ENCODE measurements at places on chromosomes 5 and 9.

- DNase-seq, result no peak
Measured at GRCh38 chr9:99595796-99596195, 225.9 kb upstream of the NR4A3 start.

GRCh38 chr9:79221084-79221483 lies 350.7 kb upstream of the TLE4 start:
- DNase-seq, result no peak

- DNase-seq, result no peak
Measured at GRCh38 chr5:77776554-77777206, 541 bp upstream of the TBCA start.

- no peak for DNase-seq
Measured at GRCh38 chr9:128818839-128819715, 777 bp downstream of the ENDOG start.

DNA sequence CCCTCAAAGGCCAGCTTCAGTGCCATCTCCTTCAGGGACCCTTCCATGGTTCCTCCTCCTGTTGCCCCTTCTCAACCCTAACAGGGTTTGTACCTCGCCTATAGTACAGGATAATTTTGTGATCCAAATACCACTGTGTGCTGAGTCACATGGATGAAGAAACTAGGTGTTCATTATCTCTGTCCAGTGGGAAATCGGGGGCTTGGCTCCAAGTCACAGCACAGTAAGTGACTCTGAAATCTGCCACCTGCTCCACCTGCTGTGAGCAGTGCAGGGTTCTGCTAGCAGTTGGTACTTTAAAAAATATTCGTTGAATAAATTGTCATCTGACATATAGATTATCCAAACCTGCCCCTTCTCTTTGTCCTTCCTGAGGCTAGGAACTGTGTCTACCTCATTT lies 123.2 kb upstream of the OTULINL start:
- DNase-seq, result no peak

- no peak for DNase-seq
Measured at GRCh38 chr5:109304309-109304708, 105.5 kb downstream of the PJA2 start.

GRCh38 chr9:10875752-10876151 lies 262.9 kb upstream of the PTPRD start:
- no peak for DNase-seq

DNA sequence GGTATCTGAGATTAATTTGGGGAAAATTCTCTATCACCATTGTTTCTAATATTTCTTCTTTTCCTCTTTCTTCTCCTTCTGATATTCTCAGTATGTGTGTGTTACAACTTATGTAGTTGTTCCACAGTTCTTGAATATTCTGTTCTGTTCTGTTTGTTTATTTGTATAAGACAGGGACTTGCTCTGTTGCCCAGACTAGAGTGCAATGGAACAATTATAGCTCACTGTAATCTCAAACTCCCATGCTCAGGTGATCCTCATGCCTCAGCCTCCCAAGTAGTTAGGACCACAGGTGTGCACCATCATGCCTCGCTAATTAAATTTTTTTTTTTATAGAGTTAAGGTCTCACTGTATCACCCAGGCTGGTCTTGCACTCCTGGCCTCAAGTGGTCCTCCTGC lies 145.8 kb upstream of the TUT7 start:
- no peak for DNase-seq

DNA sequence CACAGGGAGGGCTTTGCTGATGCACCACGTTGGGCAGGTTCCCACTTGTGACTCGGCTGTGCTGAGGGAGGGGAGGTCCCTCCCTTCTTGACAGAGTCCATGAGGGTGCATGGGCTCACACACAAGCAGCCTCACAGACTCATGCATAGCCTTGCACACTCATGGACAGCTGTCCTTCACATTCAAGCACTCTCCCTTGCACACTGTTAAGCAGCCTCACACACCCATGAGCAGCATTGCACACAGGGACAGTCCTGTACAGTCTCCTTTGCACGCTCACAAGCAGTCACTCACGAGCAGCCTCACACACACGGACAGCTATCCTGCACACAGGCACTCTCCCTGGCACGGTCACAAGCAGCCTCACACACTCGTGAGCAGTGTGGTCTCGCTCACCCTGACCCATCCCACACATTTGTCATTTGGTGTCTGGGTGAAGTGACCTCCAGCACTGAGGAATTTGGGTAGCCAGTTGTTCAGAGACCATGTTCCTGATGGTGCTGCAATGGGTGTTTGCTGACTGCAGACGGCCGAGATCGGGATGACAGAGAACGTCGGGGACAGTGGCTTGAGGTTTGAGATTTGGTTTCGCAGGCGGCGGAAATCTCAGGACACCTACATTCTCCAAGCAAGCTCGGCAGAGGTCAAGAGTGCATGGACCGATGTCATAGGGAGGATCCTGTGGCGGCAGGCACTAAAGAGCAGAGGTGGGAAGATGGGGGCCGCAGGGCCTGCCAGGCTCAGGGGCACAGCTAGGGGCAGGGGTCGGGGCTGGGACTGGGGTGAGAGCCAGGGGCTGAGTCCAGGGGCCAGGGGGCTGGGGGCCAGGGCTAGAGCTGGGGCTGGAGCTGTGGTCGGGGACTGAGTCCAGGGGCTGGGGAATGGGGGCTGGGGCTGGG lies 17.7 kb upstream of the LRRC14B start:
- DNase-seq, result no peak

DNA sequence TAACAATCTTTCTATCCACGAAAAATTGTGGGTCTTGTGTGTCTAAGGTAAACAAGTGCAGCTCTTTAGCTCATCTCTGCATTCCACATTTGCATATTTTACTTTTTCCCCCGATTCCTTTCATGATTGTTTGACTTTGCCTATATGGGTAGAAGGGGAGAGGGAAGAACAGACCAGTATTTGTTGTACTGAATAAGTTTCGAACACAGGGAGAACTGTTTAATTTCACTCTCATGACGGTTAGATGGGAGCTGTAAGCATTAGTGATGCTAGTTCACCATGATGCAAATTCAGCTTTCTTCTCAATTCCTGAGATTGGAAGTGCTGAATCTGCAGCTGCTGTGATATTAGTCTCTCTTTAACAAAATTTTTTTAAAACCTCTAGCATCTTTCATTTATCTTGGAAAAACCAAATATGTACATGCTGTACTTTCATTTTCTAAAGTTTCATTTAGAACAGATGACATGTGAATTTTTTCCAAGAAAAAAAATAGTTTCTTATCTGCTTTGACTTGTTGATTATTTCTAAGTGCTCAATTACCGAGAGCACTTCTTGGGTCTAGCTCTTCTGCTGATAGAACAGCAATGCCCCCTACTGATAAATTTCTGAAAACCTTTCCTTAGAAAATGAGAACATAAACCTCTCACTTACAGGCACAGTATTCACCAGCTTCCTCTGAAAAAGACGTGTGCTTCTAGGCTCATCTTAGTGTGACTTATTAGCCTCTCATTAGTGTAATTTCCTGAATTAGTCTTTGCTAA lies 149.5 kb downstream of the BAAT start:
- no peak for DNase-seq

DNA sequence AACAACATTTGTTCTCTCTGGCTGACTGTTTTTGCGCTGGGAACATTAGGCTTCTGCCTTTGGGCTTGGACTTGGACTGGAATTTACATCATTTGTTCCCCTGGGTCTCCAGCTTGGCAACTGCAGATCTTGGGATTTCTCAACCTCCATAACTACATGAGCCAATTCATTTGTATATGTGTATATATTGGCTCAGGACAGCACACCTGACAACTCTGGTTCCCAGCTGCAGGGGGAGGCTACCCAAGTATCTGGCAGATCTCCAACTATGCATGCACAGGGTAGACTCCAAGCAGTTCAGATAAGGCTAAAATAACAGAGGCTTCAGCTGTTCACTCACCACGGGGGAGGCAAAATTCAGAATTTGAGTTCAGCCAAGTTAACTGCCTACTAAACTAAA lies 31.6 kb upstream of the F2RL1 start:
- no peak for DNase-seq

- no peak for DNase-seq
Measured at GRCh38 chr5:172399336-172399735, 55.0 kb downstream of the SH3PXD2B start.

GRCh38 chr9:89956331-89956730 lies 351.5 kb downstream of the GADD45G start:
- no peak for DNase-seq

- no peak for DNase-seq
Measured at GRCh38 chr9:71748280-71748743, 20.0 kb downstream of the CEMIP2 start.

DNA sequence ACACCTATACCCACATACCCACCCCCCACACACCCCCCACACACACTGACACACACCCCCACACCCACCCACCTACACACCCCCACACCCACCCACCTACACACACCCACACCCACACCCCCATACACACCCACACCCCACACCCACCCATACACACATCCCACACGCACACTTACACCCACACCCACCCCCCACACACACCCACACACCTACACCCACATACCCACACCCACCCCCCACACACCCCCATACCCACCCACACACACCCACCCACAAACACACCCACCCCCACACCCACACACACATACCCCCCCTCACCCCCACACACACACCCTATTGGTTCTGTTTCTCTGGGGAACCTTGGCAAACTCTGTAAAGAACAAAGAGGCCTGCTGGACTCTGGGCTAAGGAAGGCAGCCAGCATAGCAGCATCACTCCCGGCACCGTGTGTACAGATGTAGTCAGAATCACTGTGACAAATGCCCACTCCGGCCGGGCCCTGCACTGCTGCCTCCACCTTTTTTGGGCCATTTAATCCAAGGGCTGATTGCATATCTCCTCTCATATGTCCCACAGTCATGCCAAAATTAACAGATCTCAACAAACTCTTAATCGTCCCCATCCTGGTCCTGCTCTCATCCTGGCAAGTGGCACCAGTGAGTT lies 42.3 kb downstream of the COL23A1 start:
- DNase-seq, result no peak

DNA sequence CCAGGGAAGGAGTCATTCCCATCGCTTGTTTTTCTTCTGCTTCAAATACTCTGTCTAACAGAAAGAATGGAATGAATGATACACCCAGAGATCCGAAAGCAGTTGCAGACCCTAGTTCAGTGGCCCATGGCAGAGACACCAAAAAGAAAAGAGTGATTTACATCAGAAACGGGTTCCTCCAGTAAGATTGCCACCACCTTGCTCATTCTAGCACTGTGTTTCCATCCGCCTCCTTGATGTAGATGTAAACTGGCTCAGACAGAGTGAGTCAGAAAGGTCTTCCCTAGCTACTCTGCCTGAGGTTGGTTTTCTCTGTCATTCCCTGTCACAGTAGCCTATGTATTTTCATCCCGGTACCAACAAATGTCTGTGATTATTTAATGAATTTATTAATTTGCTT lies 15.9 kb upstream of the CLINT1 start:
- no peak for DNase-seq

- no peak for DNase-seq
Measured at GRCh38 chr9:104319685-104320084, 184.4 kb upstream of the OR13F1 start.

Data from hematopoietic multipotent progenitor cell treated with erythropoietin and hydrocortisone succinate and interleukin-3 and kit ligand, for 17 days (in vitro differentiated cells).